Left colon (tissue), 2 donors: ENCODE measurements at places on chromosomes 6 and 20. TPM values are rescaled to one million over a fixed set of nuclear protein-coding genes. Genes with fewer than 3 reads are reported as not detected.

The MYLIP gene
- 17.2 TPM for total RNA-seq

The CTAGE9 gene
- total RNA-seq, result not detected

The ZKSCAN3 gene
- total RNA-seq, result 3.2 TPM

DNA sequence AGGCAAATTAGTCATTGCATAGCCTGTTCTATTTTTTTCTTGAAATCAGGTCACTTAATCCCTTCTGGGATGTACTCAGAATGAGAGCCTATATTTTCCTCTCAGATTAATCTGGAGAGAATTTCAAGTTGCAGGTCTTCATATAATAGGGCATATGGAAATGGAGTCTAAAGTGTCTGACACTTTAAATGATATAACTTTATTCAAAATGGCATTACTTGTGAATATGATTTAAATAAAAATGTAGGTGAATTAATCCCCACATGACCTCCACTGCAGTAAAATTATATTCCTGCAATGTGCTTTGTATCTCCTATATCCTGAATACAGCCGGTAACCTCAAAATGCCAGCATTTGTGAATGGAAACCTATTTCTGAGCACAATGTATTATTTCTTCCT lies 172.5 kb upstream of the BTBD3 start:
- no peak for DNase-seq

The HAO1 gene
- total RNA-seq, result not detected

The CCN2 gene
- 34.4 TPM for total RNA-seq

GRCh38 chr6:10793695-10794094 lies 44.6 kb downstream of the MAK start:
- DNase-seq, result no peak

The SCUBE3 gene
- total RNA-seq, result 0.09 TPM

- peak; percentile 62 for DNase-seq
Measured at GRCh38 chr20:21505810-21506530, 7.9 kb downstream of the NKX2-2 start.

DNA sequence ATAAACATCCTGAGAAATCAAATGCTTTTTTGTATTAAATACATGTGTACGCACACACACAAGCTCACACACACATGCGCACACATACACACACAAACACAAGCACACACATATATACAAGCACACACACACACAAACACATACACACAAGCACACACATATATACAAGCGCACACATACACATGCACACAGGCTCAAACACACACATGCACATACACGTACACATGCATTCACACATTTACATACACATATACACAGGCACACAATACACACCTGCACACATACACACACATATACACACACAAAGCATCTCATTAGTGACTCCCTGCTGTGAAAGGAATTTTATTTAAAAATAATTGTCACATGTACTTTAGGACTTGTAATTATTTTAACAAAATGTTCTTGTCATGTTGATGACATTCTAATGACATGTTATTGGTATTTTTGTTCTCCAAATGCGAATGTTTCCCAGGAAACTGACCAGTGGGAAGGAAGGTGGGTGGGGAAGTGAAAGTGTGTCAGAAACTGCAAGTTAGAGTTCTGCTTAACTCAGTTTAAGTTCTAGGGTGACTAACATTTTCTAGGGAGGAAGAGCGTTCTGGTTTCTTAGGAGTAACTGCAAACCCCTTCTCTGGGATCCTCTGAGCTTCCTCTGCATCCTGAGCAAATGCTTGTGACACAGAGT lies 113.9 kb upstream of the ZNF217 start:
- DNase-seq, result no peak

DNA sequence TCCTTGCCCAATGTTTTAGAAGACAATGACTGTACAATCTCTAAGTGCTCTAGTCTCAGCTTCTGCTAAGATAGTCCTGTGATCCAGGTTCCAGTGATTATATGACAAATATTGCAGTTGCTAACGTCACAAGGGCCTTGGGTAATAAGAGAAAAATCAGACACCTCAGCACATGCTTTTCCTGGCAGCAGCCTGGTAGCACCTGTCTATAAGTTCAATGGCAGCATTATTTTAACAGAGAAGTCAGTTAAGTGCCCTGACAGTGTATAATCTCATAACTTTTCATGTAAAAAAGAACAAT lies 121.3 kb upstream of the BCLAF1 start:
- DNase-seq, result no peak

- no peak for DNase-seq
Measured at GRCh38 chr20:63836458-63837344, 5.6 kb upstream of the ZBTB46 start.

GRCh38 chr20:35523298-35523888 lies 6.1 kb downstream of the C20orf173 start:
- no peak for DNase-seq

The KIAA0408 gene
- 1.5 TPM for total RNA-seq

The C6orf141 gene
- total RNA-seq, result 7.6 TPM

The TAGAP gene
- total RNA-seq, result 2.8 TPM

DNA sequence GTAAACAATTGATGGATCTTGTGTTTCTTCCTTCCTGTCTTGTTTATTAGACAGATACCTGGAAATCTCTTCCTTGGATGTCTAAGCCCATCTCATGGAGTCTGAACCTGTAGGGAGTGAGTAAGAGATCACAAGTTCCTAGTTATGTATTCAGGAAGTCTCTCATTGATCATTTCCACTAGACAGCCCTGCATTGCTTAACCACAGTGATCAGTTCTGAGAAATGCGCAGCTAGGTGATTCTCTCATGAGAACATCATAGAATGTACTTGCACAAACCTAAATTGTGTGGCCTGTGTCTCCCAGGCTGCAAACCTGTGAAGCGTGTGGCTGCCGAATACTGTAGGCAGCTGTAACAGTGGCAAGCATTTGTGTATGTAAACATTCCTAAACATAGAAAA lies 39.1 kb downstream of the FAM120B start:
- no peak for DNase-seq

DNA sequence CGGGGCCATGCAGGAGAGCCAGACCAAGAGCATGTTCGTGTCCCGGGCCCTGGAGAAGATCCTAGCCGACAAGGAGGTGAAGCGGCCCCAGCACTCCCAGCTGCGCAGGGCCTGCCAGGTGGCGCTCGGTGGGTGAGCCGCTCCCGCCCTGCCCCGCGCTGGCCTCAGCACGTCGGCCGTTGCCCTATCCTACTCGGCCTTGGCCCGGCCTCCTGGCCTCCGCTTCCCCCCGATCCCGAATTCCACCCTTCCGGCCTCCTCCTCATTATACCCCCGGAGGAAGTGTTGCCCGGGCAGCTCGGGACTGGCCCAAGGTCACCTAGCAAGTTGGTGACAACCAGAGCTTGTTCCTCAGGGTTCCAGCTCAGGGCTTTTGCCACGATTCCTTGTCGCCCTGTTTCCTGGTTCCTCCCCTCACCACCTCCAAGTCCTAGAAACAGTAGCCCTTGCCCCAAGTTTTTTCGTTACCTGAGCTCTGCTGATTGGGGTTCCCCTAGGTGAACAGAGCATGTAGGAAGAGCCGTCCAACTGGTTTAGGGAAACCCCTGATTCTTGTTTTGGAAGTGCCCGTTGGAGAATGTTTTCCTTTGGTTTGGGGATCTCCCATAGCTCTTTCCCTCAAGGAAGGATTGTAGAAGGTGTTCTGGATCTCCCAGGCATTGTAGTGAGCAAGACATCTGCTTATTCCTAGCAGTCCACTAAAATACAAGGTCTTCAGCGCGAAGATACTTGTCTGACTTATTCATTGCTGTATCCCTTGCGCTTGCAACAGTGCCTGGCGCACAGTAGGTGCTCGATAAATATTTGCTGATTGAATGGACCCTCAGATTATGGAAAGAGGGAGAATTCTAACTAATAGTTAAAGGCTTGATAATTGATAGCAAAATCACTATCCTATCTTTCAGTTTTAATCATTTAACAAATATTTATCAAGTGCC lies 641 bp downstream of the ARFGEF2 start:
- DNase-seq, result peak; percentile 68

DNA sequence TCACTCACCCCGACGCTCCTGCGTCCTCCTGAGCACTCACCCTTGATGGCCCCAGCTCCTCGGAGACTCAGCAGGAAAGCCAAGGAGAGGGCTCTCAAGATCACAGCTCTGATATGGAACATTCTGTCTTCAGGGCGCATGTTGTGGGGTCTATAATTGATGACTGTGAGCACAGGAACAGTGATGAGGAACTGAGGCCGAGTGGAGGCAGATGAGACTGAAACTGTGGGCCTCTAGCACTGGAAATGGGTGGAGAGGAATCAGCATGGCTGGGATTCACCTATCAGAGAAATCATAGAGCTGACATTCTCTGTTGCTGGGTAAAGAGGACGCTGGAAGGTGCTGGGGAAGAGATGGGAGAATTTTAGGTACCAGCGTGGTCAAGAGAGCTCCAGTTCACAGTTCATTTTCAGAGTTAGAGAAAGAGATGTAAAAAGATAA lies at the start of gene HLA-DPA1:
HLA-DPA1 (minus strand) TSS at position 219 of the 441 bp plus-strand sequence.
- no peak for DNase-seq

GRCh38 chr6:137560184-137560563 lies 66.0 kb upstream of the OLIG3 start:
- DNase-seq, result no peak

- no peak for DNase-seq
Measured at GRCh38 chr6:106287215-106287614, 38.3 kb downstream of the ATG5 start.

- peak; percentile 76 for DNase-seq
Measured at GRCh38 chr6:73452107-73452461, at the start of gene CGAS. Gene CGAS (minus strand): TSS chr6:73452297. CDS start chr6:73452181, 116 bp downstream.

DNA sequence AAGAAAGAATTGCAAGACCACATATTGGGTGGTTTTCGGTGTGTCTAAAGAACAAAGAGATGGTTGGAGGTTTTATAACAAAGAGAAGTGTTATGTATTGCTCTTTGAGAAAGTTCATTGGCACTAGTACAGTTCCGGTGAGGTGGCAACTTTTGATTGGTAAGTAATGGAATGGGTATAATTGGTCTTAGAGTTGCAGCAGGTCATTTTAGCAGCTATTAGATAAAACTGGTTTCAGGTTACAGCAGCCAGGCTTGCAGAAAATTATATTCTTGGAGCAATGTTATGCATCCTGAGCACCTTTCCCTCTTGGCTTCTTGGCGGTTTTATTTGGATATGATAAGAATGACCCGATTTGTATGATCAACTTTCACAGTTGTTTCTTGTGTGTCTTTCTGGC lies 12.3 kb upstream of the SSTR4 start:
- no peak for DNase-seq

The LINC00237 gene
- total RNA-seq, result not detected

- no peak for DNase-seq
Measured at GRCh38 chr6:158687506-158687905, 37.7 kb downstream of the SYTL3 start.

GRCh38 chr6:72758901-72759300 lies 137.0 kb downstream of the KCNQ5 start:
- no peak for DNase-seq

DNA sequence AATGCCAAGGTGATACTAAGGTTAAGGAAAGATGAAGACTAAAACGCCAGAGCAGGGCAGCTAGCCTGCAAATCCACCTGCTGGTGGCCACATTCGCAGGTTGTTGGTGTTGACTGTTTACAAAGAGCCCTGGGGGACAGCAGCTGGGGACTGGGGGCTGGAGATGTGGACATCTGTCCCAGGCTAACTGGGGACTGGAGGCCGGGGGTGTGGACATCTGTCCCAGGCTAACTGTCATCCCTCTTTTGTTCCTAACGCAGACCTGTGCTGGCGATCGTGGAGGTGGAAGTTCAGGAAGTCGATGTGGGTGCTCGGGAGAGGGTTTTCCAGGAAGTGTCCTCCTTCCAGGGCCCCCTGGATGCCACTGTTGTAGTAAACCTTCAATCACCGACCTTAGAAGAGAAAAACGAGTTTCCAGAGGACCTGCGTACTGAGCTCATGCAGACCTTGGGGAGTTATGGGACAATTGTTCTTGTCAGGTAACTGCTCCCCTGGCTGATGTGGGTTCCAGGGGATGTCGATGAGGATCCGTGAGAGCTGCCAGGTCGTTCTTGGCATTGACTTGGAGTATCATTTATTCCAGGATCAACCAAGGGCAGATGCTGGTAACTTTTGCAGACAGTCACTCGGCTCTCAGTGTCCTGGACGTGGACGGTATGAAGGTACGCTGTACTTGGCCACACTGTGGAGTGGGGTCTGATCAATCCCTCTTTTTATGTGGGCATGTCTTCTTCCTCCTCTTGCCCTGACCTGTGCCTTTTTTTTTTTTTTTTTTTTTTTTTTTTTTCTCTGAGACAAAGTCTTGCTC lies 87.0 kb downstream of the SERAC1 start:
- no peak for DNase-seq

The ESR1 gene
- total RNA-seq, result 0.18 TPM

- no peak for DNase-seq
Measured at GRCh38 chr6:80940976-80941375, 811.5 kb downstream of the TENT5A start.

The LTB gene
- total RNA-seq, result 3.0 TPM

The PI16 gene
- 2.0 TPM for total RNA-seq

The NDRG3 gene
- 29.1 TPM for total RNA-seq

- no peak for DNase-seq
Measured at GRCh38 chr6:11229655-11230046, 2.8 kb downstream of the NEDD9 start.

The SLC4A11 gene
- total RNA-seq, result 0.56 TPM

GRCh38 chr6:81561731-81562130 lies 190.8 kb downstream of the TENT5A start:
- DNase-seq, result no peak

GRCh38 chr20:1803061-1803931 lies 91.9 kb upstream of the SIRPA start:
- peak; percentile 74 for DNase-seq

- DNase-seq, result no peak
Measured at GRCh38 chr20:400128-400453, 8.0 kb upstream of the RBCK1 start.

- no peak for DNase-seq
Measured at GRCh38 chr6:114009192-114009591, 38.2 kb upstream of the HDAC2 start.

DNA sequence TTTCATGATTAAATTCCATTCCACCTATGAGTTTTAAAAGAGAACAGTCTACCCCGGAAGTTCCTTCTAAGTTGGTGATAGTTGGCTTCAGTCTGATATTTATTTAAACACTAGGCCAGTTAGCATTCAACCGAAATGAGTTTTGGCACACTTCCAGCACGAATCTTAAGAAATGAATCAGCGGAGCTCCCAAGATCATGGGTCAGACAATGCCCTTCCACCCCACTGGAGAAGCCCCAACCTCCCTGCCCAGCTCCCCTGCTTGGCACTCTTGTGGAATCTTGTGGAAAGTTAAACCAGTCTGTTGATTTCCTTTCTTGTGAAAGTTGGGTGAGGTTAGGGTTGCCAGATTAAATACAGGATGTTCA lies 64.3 kb downstream of the MKKS start:
- peak; percentile 10 for DNase-seq

The COL12A1 gene
- total RNA-seq, result 5.5 TPM

The PLN gene
- 31.1 TPM for total RNA-seq
